T47D (cell line): ENCODE measurements at places on chromosomes 6 and 20.

GRCh38 chr6:133203344-133203697 is 37.8 kb upstream of the EYA4 start:
- DNase-seq = no peak

- no peak for DNase-seq
Measured at GRCh38 chr6:130980310-130981032, 82.6 kb downstream of the EPB41L2 start.

- DNase-seq = no peak
Measured at GRCh38 chr6:105453968-105454367, 51.1 kb upstream of the PREP start.

- no peak for DNase-seq
Measured at GRCh38 chr6:81049425-81050042, 702.9 kb downstream of the TENT5A start.

DNA sequence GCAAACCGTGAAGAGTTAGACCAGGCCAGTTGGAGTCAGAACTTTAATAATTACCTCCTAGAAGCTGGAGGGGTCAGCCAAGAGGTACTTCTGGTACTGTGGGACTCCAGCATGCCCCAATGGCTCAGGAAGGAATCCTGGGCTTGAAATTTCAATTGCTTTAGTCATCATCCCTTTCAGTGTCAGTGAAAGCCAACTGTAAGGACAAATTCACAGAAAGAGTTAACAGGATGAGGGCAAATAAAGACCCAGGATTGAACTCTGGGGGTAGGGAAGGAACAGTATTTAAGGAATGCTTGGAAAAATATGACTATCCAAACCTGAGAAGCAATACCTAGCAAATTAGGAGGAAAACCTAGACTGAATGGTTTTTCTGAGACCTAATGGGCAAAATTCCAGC is 735.1 kb upstream of the MARCKS start:
- DNase-seq = no peak
